Hematopoietic multipotent progenitor cell treated with erythropoietin and hydrocortisone succinate and interleukin-3 and kit ligand, for 6 days (in vitro differentiated cells): ENCODE measurements at places on chromosomes 3 and 15.

GRCh38 chr3:128983293-128984069, 10.4 kb downstream of the CFAP92 start:
- DNase-seq, result no peak

- DNase-seq, result no peak
Measured at GRCh38 chr15:43886558-43886957, 59.8 kb downstream of the WDR76 start.

- DNase-seq, result no peak
Measured at GRCh38 chr3:79012530-79012913, 755.3 kb downstream of the ROBO1 start.

GRCh38 chr15:87300146-87300545, 956.4 kb downstream of the NTRK3 start:
- DNase-seq, result no peak

DNA sequence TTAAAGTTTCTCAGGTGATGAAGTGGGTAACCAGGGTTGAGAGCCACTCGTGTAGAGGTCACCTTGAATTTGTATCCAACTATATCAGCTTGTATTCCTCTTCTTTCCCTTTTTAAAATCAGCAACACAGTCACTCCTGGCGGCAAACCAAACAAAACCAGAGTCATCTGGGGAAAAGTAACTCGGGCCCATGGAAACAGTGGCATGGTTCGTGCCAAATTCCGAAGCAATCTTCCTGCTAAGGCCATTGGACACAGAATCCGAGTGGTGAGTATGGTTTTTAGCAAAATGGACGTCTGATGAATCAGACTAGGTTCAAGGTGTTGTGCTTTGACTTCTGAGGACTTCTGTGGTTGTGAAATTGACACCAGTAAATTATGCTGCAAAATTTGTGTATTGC, 3.9 kb downstream of the RPL35A start:
- DNase-seq, result no peak

GRCh38 chr3:180827171-180827570, 85.3 kb upstream of the FXR1 start:
- DNase-seq, result no peak

DNA sequence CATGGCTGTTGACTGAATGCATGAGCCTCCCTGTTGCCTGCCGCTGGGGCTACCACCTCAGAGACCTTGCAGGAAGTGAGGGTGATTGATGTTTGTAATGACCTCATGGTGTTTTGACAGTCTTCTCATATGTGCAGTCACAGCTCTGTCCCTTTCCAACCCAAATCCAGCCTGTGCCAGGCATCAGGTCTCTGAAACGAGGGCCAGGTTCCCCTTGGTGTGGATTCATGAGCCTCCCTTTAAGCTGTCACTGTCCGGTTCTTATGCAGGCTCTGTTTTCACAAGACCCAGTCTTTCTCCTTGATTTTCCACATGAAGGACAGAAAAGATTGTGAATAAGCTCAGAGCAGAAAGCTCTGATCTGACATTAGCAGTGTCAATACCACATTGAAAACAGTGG, 43.1 kb downstream of the CEMIP start:
- DNase-seq, result no peak

DNA sequence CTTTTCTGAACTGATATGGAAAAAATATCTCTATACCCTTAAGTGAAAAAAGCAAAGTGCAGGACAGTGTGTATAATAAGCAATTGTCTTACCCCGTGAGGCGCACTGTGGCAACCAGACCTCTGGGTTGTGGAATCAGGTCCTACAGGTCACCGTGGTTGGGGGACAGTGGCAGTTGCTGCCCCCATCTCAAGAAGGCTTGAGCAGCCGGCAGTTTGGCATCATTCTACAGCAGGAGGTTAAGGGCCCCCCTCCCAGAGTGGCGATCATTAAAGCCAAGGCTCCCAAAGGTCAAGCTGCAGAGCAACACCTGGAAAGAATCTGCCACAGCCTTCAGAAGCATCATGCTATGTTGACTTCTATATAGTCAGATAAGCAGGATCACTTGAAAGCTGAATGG, 56.1 kb upstream of the HERC1 start:
- no peak for DNase-seq

DNA sequence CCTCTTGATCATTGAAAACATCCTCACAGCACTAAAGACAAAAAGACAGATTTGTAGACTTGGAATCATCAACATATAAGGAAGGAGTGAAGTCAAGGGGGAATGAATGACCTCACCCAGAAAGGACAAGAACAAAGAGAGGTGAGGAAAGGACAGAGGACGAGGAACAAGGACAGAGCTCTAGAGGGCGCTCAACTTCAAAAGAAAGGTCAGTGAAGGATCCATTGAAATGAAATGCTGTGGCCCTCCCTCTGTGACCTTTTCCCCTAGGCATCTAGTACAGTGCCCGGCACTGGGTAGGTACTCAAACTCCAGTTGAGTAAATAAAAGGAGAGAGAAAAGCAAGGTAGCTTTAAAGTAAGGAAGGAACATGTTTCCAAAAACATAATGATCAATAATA, 2.6 kb downstream of the ATP8B4 start:
- DNase-seq, result peak; percentile 88

DNA sequence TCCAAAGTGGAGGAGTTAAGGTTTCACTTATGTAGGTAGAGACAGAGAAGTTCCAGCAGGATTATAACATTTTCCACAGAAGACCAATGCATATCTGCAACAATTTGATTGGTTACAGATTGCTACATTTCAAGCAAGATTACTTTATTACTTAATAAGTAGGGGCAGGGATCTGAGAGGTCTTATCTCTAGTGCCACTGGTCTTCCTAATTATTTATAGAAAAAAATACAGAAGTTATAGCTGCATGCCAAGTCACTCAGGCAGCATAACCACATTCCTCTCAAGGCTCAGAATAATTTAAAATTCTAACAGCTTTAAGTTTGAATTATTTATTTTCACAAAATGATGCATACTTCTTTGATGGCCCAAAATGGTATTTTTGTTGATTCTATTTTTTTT, 30.5 kb downstream of the RAD54L2 start:
- peak; percentile 73 for DNase-seq

DNA sequence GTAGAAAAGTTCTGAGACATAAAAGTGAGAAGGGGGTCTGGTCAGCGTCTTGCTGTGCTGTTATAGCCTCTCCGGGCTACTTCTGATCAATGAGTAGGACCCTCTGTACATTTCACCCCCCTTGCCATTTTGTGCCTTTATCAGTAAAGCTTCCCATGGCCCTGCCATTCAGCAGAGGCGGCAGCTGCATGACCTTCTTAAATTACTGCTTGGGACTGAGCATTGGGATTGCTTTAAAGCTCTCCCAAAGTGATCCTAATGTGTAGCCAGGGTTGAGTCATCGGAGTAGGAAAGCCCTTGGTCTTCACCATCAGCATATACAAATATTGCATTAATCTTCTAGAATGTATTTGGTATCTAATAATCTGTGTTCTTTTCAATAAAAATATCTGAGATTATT, 70.2 kb downstream of the FMN1 start:
- DNase-seq, result no peak

GRCh38 chr3:36991923-36992805, 767 bp downstream of the EPM2AIP1 start:
- peak; percentile 65 for DNase-seq

DNA sequence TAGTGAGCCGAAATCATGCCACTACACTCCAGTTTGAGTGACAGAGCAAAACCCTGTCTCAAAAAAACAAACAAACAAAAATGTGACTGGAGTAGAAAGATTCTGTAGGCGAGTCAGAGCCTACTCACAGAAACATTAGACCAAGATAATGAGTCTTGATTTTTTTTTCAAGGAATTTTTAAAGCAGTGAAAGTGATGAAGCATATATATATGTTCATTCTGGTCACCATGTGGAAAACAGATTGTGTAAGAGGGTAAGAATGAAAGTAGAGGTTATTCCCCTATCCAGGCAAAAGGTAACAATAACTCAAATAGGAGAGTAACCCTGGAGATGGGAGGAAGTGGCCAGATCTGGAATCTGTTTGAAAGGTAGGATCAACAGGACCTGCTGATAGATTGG, 26.2 kb upstream of the FHIT start:
- DNase-seq, result no peak

GRCh38 chr3:49719214-49719884, at the start of gene AMIGO3:
TSS of gene AMIGO3 (minus strand) at chr3:49719684. CDS start at chr3:49719465, 219 bp downstream.
- peak; percentile 98 for DNase-seq

GRCh38 chr15:59958288-59958687, 45.8 kb upstream of the FOXB1 start:
- DNase-seq, result no peak

DNA sequence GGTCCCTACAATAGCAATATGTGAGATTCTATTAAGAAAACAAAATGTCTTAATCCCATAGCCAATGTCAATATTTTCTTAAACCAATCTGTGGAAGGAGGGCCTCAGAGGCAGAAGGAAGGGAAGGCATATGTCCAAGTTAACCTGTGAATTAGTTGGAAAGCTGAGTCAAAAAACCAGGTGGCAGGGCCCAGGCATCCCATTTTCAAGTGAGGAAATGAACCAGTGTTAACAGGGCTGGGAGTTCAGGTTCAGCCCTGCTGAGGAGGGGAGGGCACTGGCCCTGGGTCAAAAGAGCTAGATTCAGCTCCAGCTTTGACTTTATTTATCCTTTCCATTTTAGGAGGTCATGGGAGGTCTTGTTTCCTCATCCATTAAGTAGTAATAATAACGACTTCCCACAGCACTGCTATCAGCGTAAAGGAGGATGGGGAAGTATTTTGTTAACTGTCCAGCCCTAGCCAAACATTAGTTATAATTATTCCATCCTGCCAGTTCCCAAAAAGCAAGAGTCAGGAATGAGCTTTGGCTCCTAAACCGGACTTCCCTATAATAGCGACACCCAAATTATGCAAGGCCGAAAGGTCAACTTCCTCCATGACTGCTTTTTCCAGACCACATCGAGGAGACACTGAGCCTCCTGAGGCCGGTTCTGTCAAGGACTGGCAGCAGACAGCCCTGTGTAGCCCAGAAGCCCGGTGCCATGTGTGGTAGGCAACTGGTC, 3.2 kb downstream of the MASP1 start:
- DNase-seq, result no peak

DNA sequence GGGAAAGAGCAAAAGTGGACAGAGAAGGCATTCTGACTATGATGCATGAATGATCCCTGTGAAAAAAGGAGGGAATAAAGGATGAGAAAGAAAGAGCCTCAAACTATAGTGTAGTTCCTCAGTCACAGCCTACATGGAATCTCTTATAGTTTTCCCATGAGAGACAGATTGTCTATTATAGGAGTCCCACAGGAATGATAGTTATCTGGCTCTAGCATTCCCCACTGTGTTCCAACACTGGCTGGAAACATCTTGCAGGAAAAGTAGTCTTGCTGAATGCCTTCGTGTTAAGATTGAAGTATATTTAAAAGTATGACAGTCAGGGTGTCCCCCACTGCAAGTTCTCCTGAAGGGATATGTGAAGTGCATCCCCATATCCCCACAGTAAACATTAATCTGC, 641.5 kb upstream of the NECTIN3 start:
- no peak for DNase-seq

GRCh38 chr3:130820976-130821375, 72.9 kb upstream of the ATP2C1 start:
- peak; percentile 48 for DNase-seq
